ENCODE measurements at places on chromosomes 1 and 21.

- no peak for DNase-seq
Observed at GRCh38 chr1:224456637-224456953, 22.0 kb upstream of the WDR26 start.

DNA sequence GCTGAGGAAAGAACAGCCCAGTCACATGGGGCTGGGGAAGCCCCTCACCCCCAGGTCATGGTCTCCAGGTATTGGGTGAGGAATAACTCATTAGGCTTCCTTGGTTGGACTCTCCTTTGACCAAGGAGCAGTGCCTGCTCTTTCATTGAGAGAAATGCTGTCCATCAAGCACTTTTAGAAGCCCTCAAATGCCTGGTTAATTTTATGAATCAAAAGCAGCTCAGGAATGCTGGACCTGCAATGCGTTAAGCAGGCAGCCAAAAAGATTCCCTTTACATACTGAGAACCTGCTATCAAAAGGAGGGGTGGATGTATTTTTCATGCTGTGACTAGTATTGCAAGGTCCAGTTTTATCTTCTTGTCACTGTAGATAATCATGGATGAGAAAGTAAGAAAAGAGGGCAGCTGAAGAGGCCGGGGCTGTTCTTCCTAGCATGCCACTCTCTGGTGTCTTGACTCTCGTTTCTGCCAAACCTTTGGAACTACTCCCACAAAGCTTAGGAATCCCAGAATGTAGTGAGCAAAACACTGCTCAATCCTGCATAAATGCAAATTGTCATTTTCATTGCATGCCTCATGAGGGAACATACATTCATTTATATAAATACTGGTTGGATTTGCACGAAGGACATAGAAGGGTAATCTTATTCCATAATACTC lies 2.1 kb upstream of the CD58 start:
- DNase-seq: no peak

- no peak for DNase-seq
Observed at GRCh38 chr1:82534996-82535395, 734.3 kb downstream of the ADGRL2 start.

DNA sequence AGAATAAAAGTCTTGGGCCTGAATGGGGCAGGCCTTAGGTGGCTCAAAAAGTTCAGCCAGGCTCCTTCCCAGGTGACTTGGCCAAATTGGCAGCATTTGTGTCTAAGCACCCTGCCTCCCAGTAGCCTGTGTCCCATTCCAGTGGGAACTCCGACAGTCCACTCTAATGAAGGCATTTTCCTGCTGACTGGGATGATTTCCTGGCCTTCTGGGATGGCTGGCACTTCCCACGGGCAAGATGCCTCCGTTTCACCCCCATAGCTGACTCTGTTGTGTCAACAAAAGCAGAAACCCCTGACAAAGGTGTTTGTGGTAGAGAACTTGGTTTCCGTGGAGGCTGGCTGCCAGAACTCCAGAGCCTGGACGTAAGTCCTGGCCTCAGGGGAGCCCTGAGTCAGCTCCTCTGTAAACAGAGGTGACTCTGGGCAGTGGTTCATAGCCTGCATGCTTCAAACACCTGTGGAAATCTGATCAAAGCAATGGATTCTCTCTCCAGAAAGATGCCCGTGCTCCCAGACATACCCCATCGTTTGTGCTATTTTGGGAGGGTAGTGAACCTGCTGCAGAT lies 36.6 kb downstream of the WNT3A start:
- no peak for DNase-seq

DNA sequence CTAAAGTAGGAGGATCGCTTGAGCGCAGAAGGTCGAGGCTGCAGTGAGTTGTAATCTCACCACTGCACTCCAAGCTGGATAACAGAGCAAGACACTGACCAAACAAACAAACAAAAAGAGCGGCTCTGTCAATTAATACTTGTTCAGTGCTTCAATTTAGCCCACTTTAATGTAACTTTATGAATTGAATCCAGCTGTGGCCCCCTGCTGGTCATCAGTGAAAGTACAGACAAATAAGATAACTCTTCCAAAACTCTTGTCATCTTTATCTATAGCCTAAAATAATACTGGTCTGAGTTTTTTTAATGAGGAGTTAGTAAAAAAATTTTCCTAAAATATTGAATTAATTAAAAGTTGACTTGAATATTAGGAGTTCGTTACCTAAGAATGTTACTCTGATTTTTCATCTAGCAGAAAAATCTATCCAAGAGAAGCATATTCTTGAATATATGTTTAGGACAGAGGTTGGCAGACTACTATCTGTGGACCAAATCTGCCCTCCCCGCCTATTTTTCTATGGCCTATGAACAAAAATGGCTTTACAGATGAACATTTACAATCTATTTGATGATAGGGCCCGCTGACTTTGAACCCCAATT lies 26.1 kb downstream of the ATP5PF start:
- DNase-seq: no peak

GRCh38 chr1:211037095-211037494 lies 96.9 kb downstream of the KCNH1 start:
- DNase-seq: no peak

GRCh38 chr1:119960501-119960900 lies 64.2 kb upstream of the ADAM30 start:
- DNase-seq: no peak

GRCh38 chr1:84223751-84224432 lies 77.6 kb upstream of the SAMD13 start:
- DNase-seq: no peak

DNA sequence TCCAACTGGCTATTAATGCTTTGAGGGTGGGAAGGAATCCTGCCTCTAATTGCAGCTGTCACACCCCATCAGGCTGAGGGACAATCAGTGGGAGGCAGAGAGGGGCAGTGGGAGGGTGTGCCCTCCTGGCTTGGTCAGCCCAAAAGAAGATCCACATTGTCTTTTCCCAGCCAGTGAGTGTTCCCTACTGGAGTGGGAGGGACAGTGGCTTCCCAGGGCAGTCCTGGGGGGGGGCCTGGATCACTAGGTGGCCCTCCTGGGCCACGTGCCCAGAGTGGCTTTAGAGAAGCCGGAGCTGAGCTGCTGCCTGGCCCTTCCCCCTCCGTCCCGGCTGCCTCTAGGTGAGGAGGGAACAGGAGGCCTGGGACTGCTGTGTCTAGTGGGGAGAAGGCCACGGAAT lies 14.0 kb downstream of the INKA2 start:
- no peak for DNase-seq

- DNase-seq: no peak
Observed at GRCh38 chr1:182688436-182689205, 4.2 kb upstream of the RGS8 start.

DNA sequence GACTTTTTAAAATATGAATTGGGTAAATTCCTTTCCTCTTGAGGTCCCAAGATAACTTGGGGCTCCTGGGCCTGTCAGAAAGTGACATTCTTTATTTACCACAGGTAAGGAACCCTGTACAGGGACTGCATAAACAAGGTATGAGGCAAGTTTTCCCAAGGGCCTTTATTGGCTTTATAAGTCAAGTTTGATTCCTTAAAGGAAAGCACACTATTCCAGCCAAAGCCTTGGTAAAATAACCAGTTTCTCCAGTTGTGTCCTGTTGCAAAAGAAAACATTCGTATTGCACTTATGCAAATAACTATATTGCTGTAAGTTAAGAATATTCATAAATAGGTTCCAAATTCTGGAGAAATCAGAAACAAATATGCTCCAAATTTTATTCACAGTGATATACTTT lies 21.9 kb upstream of the METTL18 start:
- DNase-seq: no peak

Measured in NCI-H187 (cell line).